ENCODE measurements at places on chromosomes 16 and 17.

DNA sequence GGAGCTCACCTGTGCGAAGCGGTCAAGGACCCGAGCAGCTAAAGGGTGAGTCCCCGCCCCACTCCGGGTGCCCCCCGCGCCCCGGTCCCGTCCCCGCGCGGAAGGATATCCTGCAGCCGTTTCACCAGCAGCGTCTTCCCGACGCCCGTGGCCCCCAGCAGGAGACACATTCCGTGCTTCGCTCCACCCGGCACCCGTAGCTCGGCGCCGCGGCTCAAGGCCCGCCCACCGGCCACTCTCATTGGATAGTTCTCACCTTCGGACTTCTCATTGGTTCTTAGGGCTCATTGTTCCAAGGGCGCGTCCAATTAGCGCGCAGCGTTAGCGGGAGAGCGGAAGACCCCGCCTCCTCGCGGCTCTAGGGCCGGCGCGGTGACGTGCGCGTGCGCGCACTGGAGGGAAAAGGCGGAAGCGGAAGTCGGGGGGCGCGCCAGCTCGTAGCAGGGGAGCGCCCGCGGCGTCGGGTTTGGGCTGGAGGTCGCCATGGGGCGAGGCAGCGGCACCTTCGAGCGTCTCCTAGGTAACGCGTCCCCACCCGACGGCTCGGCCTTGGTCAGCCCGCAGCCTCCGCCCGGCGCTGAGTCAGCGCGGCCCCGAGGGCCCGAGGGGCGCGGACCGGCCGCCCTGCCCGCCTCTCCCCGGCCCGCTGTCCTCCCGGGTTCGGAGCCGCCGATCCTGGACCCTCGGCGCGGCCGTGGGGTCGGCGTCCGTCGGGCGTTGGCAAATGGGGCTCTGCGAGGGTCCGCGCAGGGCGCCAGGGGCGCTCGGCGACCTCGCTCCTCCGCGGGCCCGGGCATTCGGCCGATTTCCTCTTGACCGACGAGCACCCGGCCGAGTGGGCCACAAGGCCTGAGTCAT, at the start of the genes ARL16 and HGS:
Gene ARL16 (minus strand): TSS at position 214 of the 858 bp plus-strand sequence. CDS start 44 bp downstream, at position 170.
Gene HGS (plus strand): TSS at position 428 of the 858 bp plus-strand sequence. CDS start 56 bp downstream, at position 484.
- DNase-seq, result peak; percentile 99

- DNase-seq, result no peak
These were observed 3.3 kb upstream of the CCDC57 start for GRCh38 chr17:82215972-82216300.

DNA sequence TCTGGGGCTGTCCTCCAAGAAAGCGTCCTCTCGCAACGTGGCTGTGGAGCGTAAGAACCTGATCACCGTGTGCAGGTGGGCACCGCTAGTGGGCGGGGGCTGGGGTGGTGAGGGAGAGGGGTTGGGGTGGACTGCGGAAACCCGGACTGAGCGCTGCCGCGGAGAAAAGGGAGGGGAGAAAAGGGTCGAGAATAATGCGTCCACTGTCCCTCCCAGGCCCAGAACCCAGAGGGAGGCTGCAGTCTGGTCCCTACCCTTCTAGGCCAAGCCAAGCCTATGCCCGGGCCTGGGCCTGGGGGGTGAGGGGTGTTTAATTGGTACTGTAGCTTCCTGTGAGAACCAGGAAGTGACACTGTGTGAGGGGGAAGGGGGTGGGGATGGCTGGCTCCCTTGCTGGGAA, 464 bp downstream of the RUNDC3A start:
- DNase-seq, result no peak

- no peak for DNase-seq
These were observed 4.7 kb downstream of the SEPTIN12 start for GRCh38 chr16:4783251-4783950.
